ENCODE measurements at places on chromosomes 4 and X.

DNA sequence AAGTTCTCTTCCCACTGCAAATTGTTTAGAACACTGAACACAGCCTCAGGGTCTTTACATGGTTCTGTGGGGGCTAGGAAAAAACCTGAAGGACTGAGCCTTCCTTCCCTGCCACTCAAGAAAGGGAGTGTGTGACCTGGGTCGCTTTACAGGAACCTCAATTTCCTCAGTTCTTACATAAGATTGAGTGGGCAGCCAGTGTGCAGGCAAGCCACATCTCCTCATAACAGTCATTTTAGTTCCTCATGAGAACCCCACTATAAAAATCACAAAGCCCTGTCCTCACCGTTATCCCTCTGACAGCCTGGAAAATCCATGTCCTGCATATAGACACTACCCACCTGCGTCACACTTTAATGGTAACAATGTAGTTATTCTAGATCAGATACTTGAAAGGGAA is 2.1 kb upstream of the ETDC start:
- no peak for DNase-seq

GRCh38 chrX:16797358-16797757 is 11.1 kb downstream of the TXLNG start:
- DNase-seq = no peak

GRCh38 chrX:120331116-120331515 is 19.9 kb upstream of the TMEM255A start:
- DNase-seq = no peak

DNA sequence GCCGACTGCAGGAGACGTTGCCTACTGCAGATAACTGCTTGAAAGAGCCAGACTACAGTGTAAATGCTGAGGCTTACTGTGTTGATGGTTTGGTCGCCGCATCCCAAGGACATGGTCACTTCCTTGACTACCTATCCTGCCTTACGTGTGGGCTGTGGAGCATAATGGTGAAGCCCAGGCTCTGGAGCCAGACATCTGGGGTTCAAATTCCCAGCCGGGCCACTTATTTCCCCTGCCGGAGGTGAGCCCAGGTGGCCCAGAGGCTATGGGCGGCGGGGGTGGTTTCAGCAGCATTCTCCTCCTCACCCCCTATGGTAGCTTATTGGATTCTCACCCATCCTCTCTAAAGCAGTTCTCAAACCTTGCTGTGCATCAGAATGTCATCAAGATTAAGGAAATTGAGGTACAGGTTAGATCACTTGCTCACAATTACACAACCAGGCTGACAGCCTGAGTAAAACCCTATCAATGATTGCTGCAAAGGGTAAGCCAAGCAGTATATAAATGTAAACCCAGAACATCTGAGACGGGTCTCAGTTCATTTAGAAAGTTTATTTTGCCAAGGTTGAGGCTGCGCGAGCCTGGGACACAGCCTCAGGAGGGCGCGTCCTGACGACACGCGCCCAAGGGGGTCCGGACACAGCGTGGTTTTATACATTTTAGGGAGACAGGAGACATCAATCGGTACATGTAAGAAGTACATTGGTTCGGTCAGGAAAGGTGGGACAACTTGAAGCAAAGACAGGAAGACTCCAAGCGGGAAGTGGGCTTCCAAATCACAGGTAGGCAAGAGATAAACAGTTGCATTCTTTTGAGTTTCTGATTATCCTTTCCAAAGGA is 48.5 kb downstream of the EVC start:
- DNase-seq = no peak

GRCh38 chr4:138588501-138588900 is 346.4 kb upstream of the SLC7A11 start:
- DNase-seq = no peak

GRCh38 chrX:139862208-139862607 is 70.6 kb downstream of the ATP11C start:
- DNase-seq = no peak

DNA sequence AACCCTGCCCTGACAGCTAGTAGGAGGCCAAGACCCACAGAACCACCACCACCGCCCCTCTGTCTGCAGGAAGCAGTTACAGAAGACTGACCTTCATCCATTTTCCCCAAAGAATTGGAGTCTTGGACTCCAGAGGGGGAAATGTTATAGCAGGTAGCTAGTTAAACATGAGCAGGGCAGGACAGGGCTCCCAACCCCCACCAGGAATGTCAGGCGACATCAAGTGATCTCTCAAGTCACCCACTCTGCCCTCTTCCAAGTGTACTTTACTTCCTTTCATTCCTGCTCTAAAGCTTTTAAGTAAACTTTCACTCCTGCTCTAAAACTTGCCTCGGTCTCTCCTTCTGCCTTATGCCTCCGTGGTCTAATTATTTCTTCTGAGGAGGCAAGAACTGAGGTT is 17.1 kb upstream of the AADAT start:
- no peak for DNase-seq

- no peak for DNase-seq
Measured at GRCh38 chr4:25441519-25442117, 64.6 kb downstream of the ANAPC4 start.

- no peak for DNase-seq
Measured at GRCh38 chrX:24153178-24153795, 3.8 kb downstream of the ZFX start.

- no peak for DNase-seq
Measured at GRCh38 chrX:55663584-55663983, 40.4 kb downstream of the FOXR2 start.

DNA sequence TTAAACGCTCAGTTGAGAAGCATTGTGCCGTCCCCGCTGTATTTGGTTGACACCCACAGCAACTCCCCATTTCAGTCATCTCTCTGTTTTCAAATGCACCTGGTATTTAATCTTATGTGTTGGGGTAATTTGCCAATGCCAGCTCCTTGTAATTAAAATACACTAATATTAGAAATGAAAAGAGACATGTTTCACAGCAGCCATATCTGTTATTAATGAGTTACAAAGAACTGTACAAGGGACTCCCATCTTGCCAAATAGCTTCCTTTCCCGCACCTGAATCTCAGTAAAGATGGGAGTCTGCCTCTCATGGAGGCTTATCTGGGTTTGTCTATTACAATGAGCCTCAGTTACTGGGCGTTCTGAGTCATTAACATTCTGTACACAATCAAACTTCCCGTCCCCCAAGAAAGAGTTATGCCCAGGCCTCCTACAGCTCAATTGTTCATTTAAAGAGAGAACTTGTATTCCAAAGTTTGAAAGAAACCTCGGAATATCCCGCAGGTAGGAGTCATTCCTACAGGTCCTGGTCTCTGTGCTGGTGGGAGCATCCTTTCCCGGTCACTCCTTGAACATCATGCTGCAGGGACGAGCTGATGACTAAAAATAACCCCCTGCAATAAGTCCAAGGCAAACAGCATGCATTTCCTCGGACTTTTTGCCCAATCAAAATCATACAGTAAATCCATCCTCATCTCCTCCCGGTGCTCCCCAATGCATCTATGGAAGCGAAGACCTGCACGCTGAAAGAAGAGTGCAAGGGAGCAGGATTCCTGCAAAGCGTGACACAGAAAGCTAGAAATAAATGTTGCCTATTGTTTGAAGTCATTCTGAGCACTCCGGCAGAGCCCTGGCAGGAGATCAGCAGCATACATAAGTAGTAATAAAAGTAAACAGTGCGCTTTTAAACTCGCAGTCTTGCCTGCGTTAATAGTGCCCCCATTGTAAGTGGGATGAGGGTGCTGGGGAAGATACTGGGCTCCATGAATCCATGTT is 926 bp downstream of the NDP start:
- DNase-seq = no peak

GRCh38 chr4:81142744-81143143 is 72.3 kb downstream of the PRKG2 start:
- DNase-seq = no peak

GRCh38 chrX:21905313-21905712 is 35.2 kb upstream of the SMS start:
- no peak for DNase-seq

DNA sequence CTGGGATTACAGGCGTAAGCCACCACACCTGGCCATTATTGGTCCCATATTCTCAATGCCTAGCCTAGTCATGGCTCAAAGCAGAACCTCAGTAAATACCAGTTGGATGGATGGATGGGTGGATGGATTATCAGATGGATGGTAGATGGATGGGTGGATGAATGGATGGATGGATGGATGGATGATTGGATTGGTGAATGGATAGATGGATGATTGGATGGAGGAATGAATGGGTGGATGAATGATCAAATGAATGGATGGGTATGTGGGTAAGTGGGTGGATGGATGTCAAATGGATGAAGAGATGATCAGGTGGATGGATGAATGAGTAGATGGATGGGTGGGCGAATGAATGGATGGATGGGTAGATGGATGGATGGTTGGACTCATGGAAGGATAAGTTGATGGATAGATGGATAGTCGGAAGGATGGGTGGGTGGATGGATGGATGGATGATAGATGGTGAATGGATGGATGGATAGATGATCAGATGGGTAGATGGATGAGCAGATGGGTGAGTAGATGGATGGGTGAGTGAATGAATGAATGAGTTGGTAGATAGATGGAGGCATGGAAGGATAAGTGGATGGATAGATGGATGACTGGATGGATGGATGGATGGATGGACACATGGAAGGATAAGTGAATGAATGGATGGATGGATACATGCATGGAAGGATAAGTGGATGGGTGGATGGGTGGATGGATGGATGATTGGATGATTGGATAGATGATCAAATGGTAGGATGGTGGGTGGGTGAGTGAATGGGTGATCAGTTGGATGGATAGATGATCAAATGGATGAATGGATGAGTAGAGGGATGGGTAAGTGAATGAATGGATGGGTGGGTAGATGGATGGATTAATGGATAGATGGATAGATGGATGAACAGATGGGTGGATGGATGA is 22.0 kb upstream of the RNF4 start:
- no peak for DNase-seq

- DNase-seq = no peak
Measured at GRCh38 chr4:38004062-38004461, 43.9 kb downstream of the PTTG2 start.

- no peak for DNase-seq
Measured at GRCh38 chrX:133375615-133376340, 39.5 kb downstream of the GPC4 start.

DNA sequence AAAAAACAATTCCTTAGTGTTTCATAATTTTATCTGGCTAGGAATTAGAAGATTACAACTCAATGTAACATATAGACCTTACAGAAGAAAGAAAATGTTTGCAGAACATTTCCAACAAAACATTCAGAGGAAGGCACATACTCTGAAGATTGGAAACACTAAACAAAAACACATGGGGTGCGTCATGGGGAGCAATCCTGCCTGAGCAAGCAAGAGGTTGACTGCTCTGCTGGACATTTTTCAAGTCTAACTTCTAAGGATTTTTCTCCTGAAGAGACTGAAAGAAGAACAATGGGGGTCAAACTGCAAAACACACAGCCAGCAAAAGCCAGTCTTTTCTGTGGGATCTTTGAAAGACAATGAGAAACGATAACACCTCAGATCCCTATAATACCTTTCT is 182.8 kb downstream of the GUCY2F start:
- no peak for DNase-seq

DNA sequence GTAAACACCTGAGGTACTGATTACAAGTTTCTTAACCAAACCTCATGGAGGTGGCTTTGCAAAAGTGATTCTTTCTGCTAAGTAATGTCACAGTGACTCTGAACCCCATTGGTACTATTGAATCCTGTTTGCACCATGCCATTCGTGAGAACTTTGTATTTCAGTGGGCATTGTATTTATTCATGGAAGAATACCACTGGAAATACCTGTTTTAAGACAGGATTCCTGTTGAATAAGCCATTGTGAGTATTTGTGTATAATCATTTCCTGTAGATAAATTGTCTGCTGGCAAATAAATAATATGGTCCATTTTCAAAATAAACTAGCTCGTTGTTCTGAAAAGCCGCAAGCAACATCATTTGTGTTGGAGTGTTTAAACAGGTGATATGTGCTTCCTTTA is 136.4 kb upstream of the GUCY1A1 start:
- DNase-seq = no peak

DNA sequence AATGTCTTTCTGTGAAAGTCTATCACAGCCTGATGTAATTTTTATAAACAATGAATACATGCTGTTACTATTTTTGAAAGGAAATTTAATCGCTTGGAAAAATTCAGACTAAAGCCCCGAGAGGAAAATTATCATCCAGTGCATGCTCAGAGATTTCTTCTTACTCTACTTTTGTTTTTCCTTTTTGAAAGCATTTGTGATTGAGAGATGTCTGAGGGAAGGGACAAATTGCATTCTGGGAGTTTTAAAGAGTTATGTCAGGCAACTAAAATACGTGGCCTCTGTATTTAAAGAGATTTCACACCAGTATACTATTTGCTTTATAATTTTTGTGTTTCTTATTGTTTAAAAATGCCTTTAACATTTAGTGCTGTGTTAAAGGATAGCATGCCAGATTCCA is 1.4 kb upstream of the ZFX start:
- no peak for DNase-seq

- DNase-seq = no peak
Measured at GRCh38 chrX:12802741-12803140, 11.5 kb downstream of the PRPS2 start.

Data from memory B cell (primary cell).